ENCODE measurements at places on chromosomes 3 and 15.

- DNase-seq = peak; percentile 72
Measured at GRCh38 chr15:51103330-51103729, 8.6 kb upstream of the TNFAIP8L3 start.

- peak; percentile 54 for DNase-seq
Measured at GRCh38 chr3:192812743-192813383, 85.5 kb upstream of the FGF12 start.

GRCh38 chr3:81303321-81303720, 458.1 kb downstream of the GBE1 start:
- DNase-seq = no peak

GRCh38 chr15:60803059-60803458, 324.1 kb upstream of the ICE2 start:
- DNase-seq = no peak

GRCh38 chr15:65900488-65900887, 31.2 kb downstream of the RAB11A start:
- DNase-seq = no peak

- DNase-seq = no peak
Measured at GRCh38 chr3:30141927-30142326, 464.5 kb upstream of the TGFBR2 start.

GRCh38 chr15:58419803-58420524, 11.8 kb upstream of the LIPC start:
- DNase-seq = no peak

GRCh38 chr15:72785432-72785831, 1.9 kb upstream of the ADPGK start:
- DNase-seq = peak; percentile 79

DNA sequence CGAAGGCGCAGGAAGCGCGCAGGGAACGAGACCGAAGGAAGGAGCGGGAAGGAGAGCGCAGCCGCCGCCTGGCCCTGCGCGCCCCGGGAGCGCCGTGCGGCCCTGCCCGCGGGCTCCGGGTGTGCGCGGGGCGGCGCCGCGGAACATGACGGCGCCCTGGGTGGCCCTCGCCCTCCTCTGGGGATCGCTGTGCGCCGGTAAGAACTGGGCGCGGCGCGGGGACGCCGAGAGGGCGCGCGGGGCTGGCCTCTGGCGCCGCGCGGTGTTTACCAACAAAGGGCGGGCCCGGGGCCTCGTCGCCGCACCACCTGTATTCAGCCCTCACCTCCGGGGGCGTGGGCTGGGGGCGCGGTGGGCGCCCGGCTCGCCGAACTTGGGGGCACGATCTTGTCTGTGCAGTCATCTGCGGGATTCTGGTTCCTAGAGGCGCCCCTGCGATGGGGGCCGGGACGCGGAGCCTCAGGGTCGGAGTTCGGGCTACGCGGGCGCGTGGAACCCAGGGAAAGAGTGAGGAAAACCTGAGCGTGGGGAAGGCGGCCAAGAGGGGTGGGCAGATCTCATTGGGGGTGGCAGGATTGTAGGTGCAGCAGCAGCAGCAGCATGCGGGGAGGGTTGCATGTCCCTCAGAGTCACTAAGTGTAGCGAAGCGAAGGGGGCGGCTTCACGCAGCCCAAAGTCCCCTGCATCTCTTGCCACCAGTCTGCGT, 641 bp downstream of the ACVR2B start:
- peak; percentile 35 for DNase-seq

DNA sequence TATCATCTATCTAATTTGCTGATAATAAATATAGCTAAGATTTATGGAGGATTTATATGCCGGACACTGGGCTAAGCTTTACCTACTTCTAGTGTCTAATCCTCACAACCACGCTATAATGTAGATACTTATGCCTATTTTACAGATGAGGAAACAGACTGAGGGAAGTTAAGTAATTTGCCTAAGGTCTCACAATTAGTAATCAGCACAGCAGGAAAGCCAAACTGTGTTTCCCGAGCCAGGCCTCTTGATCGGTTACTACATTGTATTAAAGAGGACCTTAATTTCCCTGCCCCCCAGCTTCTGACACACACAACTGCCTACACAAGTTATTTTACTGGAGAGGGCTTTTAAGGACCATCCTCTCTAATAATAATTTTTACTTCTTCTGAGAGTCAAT, 40.9 kb downstream of the ONECUT1 start:
- DNase-seq = no peak

- DNase-seq = no peak
Measured at GRCh38 chr3:110799271-110799670, 272.3 kb upstream of the NECTIN3 start.

DNA sequence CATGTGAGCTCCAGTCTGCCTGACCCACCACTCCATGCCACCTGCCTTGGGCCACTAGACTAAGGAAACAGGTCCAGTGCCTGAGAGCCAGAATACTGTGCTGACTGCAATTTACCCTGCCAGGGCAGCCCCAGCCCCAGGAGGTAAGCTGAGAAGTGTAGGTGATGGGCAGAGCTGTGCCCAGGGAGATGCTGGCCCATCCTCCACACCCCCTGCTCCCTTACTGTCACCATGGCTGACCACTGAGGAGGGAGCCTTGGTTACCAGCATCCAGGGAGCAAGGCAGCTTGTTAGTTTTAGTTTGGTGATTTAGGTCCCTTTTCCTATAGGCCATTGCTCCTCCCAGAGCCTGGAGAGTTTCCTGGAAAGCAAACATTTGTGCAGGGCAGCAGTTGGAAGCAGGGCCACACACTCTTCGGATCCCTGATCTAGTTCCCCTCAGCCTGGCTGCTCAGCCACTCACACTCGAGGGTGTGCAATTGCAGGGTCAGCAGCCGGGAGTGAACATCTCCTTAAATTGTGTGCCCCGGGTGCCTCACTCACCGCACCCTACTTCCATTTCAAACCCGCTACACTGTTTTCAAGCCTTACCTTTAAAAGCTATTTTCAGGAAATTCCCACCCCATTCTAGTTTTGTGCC, 2.0 kb downstream of the GALNT15 start:
- no peak for DNase-seq

DNA sequence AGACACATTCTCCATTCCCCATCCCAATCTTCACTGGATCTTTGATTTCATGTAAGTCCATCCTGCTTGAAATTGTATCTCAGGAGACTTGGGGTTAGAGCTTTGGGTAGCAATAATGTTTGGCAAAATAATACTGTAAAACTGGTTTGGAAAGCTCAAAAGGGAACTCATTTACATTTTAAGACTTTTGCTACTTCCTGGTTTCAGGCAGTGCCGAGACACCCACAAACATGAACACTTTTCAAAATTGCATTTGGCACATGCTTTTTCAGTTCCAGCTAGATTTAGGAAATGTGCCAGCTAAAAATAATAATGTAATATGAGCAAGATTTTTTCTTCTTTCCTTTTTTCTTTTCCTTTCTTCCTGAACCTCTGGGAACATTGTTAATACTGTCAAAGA, 145.7 kb upstream of the CBLB start:
- DNase-seq = no peak

- DNase-seq = no peak
Measured at GRCh38 chr3:131738095-131738494, 235.3 kb upstream of the MRPL3 start.

DNA sequence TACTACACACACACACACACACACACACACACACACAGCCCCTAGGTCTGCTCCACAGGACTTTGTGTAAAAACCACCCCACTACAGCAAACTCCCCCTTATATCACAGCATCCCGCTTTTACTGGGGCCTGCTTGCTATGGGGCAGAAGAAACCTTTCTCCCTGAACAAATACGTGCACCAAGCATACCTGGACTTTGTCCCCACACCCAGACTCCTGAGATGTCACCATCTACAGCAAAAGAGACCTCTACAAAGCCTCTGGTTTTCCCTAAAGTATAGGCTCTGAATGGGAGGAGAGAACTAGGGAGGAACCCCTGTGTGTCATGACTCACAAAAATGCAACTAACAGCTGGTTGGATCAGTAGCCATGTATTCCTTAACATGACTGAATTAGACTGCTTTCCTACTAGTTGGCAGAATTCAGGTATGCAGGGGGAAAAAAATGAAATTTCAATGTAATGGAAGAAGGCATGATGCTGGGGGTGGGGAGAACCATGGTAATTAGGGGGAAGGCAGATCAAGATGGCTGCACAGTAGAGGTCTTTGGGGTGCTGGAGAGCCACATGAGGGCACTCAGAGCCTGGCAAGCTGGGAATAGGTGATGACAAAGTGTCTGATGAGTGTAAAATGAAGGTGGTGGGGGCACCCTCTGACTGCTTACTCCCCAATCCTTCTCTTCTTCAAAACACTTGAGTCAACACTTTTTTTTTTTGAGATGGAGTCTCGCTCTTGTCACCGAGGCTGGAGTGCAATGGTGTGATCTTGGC, 45.9 kb downstream of the DAPK2 start:
- no peak for DNase-seq

DNA sequence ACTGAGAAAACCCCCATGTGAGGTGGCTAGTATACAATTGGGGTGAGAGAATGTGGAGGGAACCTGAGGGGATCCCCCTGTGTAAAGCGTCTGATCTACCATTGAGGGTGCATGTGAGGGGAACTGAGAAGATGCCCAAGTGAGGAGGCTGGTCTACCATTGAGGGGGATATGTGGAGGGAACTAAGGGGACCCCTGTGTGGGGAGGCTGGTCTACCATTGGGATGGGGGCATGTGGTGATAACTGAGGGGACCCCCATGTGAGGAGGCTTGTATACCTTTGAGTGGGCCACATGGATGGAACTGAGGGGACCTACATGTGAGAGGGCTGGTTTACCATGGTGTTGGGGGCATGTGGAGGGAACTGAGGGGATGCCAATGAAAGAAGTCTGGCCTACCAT, 160.8 kb downstream of the FBLN2 start:
- DNase-seq = no peak

- no peak for DNase-seq
Measured at GRCh38 chr3:29871087-29871486, 590.2 kb downstream of the RBMS3 start.

- no peak for DNase-seq
Measured at GRCh38 chr15:66599536-66600239, 33.9 kb upstream of the LCTL start.

GRCh38 chr3:104520228-104520655, 846.5 kb upstream of the ALCAM start:
- DNase-seq = no peak

DNA sequence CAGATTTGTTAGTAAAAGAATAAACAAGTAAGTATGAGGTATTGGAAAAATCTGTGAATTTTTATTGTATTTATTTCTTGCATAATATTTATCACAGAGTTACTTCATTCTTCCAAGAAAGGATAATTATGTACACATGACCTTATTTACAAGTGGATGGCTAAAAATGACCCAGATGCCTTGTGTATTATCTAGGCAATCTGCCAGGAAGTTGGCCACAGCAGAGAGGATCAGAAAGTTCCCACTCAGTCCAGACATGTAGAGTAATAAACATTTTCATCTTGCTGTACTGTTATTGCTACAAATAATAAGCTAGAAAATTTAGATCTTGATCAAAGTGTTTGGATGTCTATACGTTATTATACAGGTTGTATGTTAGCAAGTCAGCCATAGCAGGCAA, 317.1 kb downstream of the EPHA6 start:
- DNase-seq = no peak

All from Daoy (cell line).